Stimulated activated CD8-positive, alpha-beta memory T cell treated with anti-CD3 and anti-CD28 coated beads, Interleukin-7, amount 100 ng/mL, for 1 hour (primary cell): ENCODE measurements at places on chromosomes 7 and 10.

- DNase-seq: no peak
These were observed 201.7 kb upstream of the ADARB2 start for GRCh38 chr10:1939016-1939415.

GRCh38 chr7:42878303-42878702, 33.6 kb downstream of the C7orf25 start:
- no peak for DNase-seq

DNA sequence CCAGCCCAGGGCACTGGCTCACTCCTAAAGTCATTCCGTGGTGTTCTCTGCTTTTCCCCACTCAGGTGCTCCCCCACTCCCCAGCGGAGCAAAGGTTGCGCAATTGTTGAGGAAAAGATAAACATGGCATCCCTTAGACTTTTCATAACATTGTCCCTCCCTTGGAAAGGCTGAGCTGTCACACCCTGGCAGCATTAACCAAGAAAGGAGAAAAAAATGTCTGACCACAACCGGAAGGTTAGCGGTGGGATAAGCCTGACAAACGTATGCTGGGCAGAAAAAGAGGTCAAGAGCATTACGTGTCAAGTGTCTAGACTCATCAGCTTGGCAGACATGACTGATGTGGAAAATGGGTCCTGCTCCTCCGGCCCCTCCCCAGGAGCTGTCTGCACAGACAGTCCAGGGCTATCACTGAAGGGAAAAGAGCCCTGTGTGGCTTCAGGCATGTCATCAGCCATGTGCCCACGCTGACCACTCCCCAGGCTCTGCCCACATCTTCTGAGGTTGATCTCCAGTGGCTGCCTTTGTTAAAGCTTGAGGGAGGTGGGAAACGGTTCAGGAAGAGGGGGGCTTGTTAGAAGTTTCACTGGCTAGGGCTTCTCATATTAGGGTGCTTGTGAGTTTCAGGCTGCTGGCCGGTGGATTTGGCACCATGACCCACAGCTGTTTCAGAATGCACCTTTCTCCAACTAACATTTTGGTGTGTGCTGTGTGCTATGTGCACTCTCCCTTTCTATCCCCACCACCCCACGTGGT, 30.1 kb downstream of the BTBD16 start:
- no peak for DNase-seq

DNA sequence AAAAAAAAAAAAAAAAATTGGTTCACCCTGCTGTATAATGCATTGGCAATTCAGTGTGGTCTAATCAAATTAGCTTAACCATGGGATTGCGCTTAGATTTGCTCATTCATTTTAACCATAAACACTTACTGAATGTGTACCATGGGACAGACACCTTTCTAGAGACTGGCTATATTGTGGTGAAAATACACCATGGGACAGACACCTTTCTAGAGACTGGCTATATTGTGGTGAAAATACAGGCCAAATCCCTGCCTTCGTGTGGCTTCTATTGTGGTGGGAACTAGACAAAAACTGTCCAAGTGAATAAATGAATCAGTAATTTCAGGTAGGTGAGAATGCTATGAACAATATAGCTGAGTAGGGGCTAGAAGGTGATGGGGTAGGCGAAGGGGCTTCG, 10.2 kb upstream of the REPIN1 start:
- no peak for DNase-seq

DNA sequence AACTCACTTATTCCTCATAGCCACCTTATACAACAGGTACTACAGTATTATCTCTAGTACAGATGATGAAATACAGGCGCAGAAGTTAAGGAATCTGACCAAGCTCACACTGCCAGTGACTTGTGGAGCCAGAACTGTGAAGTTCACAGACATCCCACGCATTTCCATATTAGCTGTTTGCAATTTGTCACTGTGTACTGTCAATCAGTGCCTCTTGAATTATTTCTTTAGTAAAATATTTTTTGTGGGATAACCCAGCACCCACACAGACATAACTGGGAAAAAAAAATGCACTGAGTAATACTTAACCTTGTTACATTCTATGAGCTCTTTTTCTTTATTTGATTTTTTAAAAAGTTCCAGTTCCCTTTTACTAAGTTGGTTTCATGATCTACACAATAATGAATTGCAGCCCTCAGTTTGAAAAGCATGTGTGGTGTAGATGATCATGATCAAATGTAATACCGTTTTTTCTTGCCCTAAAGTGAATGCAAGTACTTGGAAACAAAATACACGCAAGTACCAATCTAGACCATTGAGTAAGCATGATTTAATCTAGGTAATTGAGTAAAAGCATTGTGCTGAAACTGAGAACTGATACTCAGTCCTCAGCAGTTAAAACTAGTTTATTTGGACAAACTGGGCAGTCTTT, 14.1 kb downstream of the CUL1 start:
- no peak for DNase-seq

- DNase-seq: no peak
These were observed 27.4 kb downstream of the ADAMTS14 start for GRCh38 chr10:70699659-70700174.

DNA sequence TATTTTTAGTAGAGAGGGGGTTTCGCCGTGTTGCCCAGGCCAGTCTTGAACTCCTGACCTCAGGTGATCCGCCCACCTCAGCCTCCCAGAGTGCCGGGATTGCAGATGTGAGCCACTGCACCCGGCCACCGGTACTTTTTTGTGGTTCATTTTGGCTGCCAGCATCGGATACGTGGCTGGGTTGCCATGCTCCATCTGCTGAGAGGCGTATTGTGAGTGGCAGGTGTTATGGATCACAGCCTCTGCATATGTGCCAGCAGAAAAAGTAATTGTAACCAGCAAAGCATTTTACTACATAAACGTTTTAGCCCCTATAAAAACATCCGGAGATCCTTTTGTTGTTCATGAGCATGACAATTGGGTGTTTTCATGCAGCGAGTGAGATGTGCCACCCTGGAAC, 7.1 kb downstream of the FOXK1 start:
- no peak for DNase-seq

DNA sequence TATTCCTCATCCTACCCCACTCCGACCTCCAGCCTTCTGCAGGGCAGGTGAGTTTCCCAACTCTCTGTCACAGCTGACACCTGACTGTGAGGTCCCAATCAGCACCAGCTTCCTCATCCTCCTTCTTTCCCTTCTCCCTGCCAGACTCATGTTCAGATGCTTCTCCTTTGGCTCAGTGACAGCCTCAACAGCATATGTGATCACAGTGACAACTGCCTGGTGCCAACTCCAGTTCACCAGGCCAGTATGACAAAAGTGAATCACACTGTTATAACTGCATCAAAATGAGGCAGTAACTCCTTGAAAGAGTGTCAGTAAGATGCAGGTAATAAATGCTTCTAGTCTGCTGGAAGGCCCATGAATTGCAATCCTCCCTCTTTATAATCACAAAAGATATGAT, 46.8 kb upstream of the NFE2L3 start:
- no peak for DNase-seq

DNA sequence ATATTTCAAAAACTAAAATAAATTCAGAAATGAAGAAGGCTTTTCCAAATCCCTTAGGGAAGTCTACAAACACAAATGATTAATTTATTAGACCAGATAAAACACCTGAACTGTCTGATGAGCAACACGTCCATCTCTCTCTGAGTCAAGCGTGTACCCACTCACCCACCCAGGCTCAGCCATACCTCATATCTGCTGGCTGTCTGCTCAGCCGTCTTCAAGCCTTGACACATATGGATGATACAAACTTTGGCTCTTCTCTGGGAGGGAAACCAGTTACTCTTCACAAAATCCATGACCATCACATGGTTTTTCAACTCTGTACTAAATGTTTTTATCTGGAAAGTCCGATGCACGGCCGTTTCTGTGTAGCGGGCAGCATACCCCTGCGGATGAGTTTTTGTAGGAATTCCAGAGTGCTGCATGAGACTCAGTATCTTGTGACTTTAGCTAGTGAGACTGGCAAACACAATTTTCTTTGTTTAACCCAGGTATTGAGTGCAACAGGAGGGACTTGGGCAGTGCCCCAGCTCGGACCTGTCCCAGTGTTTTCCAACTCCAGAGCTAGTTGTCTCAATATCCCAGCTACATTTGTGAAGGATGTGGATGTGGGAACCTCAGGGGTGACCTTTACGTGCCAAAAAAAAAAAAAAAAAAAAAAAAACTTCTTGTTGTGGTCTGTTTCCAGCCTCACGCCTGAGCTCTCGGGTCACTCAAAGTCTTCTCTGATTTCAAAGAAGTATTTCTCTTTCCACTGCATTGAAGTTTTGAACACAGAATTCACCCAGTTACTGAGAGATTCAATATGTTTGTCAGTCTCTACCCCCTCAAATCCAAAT, at the start of gene C10orf90:
TSS of gene C10orf90 (minus strand) at position 638 of the 839 bp plus-strand sequence. CDS start at position 425, 213 bp downstream.
- no peak for DNase-seq

- DNase-seq: no peak
These were observed 53.7 kb upstream of the MTPN start for GRCh38 chr7:136030867-136031318.

GRCh38 chr10:77670817-77671443, 33.3 kb upstream of the KCNMA1 start:
- DNase-seq: no peak

DNA sequence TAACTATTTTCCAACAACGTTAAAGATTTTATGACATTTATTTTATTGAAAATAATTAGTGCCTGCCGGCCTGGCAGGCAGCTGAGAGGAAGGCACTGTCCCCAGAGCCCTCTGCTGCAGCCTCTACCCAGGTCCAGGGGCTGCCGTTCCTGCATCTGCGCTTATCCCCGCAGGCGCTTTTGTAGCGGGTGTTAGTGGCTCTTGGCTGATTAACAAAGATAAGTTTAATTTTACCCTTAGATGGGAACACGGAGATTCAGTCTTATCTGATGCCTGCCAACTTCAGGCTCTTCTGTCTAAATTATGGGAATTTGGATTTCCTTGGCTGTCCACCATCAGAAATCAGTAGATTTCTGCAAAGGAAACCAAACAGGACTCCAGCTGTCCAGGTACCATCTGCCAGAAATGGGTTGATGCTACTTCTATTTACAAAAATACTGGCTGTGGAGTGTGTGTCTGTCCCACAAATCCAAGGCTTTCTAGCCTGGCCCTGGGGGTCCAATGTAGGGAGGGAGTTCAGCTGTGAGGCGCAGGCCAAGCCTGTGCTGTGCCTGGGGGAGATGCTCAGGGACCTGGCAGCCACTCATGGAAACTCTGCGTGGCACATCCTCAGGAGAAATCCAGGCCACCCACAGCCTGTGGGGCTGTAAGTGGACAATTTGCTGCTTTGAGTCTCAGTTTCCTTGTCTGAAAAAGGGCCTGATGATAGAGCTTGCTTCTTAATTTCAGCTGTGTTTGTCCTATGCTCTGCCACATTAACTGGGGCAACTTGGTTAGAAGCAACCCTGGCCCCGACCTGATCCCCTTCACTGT, 62.0 kb upstream of the IGFBP3 start:
- no peak for DNase-seq

DNA sequence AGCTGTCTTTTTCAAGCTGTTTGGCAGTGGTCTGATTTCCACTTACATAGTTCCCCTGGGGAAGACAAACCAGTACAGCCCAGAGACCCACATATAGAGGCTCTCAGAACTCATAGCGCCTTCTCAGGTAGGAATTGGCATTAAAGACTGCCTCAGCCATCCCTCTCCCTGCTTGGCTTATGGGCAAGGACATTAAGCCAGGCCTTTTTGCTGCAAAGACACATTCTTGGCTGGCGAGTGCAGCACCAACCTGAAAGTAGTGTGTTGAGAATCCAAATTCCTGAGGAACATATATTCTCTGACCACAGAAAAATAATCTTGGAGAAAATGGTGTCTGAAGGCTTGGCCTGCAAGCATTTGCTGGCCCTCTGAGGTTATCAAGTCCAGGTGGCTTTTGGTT, 39.2 kb upstream of the HPS1 start:
- DNase-seq: no peak

DNA sequence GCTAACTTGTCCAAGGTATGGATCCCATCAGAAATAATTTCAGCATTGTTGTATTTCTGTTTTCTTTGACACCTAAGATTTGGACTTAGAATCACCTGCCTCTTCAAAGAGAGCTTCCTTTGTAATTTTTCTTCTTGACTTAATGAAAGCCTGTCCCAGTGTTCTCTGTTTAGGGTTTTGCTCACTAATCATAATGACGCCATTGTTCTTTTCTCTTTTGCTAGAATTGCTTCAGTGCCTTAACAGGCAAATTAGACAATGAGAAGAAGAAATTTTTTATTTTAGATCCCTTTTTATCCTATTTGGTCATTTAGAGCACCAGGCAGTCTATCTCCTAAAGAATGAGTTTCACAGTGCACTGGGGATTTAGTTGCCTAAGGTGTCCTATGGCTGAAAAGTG, 128.5 kb downstream of the SND1 start:
- DNase-seq: no peak

- DNase-seq: no peak
These were observed 29.0 kb upstream of the MEOX2 start for GRCh38 chr7:15715435-15715834.

DNA sequence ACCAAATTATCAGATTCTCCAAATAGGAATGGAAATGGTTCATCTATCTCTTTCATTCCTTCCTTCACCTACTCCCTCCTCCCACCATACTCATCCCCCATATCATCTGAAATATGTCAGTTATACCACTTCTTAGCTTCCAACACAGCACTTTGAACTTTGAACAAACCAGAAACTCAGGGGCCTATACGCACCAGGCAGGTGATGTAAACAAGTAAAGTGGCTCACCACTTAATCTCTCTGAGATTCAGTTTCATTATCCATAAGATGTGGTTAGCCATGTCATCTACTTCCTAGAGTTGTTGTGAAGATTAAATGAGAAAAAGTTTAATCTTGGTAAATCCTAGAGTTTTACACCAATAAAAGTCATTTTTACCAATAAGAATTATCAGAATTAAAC, 65.9 kb upstream of the LRRN3 start:
- no peak for DNase-seq

- DNase-seq: no peak
These were observed 83.3 kb downstream of the CUL2 start for GRCh38 chr10:35006836-35007235.

- no peak for DNase-seq
These were observed 573.0 kb upstream of the IGFBP3 start for GRCh38 chr7:46494028-46494427.

DNA sequence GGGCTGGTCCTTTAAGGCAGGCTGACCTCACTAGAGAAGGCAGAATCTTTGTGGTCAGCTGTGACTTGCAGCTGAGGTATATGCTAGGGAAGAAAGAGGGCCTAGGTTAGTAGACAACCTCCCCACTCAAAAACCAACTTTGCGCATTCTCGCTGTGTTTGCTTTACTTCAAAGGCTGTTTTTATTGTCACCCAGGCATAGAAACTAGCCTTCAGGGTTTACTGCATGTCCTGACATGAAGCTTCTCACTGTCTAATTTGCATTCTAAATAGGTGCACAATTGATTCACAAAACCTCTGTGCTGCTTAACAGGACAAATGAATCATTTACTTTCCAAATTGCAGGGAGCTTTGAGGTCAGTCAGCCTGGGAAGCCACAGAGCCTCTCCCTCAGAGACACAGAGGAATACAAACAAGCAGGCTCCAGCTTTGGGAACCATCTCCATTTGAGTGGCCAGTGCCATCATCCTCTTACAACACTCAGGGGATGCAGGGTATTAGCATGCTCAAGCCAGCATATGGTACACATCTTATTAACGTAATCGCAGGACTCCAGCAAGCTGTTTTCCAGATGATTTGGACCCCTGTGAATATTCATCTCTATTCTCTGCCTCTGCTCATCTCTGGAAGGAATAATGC, 596.4 kb upstream of the GHITM start:
- DNase-seq: no peak
